RWPE2 (cell line): ENCODE measurements at places on chromosomes 7 and 10.

- no peaks in the 10 kb centered on the region for H3K4me1 ChIP-seq
- H3K27me3 ChIP-seq = no peaks in the 10 kb centered on the region
- DNase-seq = no peak
- H3K36me3 ChIP-seq = no peaks in the 10 kb centered on the region
- H3K27ac ChIP-seq = no peak overlapping the region
These were observed 131.3 kb downstream of the FANK1 start for GRCh38 chr10:126027692-126028091.

GRCh38 chr7:15504351-15504750 lies 57.5 kb downstream of the AGMO start:
- no peaks in the 10 kb centered on the region for H3K4me1 ChIP-seq
- DNase-seq = no peak
- H3K4me3 ChIP-seq = no peak overlapping the region

DNA sequence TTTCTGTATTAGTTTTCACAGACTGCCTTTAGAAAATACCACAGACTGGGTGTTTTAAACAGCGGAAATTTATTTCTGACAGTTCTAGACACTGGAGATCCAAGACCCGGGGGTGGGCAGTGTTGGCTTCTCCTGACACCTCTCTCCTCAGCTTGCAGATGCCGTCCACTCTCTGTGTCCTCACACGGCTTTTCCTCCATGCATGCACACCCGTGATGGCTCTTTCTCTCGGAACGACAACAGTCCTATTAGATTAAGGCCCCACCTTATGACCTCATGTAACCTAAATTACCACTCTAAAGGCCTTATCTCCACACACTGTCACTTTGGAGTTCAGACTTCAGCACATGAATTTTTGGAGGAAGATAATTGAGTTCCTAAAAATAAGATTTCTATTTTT lies 142.9 kb upstream of the VWC2 start:
- H3K4me3 ChIP-seq = no peak overlapping the region
- no peaks in the 10 kb centered on the region for H3K36me3 ChIP-seq
- no peak overlapping the region for H3K27ac ChIP-seq
- H3K27me3 ChIP-seq = no peaks in the 10 kb centered on the region
- DNase-seq = no peak
- H3K4me1 ChIP-seq = no peaks in the 10 kb centered on the region

DNA sequence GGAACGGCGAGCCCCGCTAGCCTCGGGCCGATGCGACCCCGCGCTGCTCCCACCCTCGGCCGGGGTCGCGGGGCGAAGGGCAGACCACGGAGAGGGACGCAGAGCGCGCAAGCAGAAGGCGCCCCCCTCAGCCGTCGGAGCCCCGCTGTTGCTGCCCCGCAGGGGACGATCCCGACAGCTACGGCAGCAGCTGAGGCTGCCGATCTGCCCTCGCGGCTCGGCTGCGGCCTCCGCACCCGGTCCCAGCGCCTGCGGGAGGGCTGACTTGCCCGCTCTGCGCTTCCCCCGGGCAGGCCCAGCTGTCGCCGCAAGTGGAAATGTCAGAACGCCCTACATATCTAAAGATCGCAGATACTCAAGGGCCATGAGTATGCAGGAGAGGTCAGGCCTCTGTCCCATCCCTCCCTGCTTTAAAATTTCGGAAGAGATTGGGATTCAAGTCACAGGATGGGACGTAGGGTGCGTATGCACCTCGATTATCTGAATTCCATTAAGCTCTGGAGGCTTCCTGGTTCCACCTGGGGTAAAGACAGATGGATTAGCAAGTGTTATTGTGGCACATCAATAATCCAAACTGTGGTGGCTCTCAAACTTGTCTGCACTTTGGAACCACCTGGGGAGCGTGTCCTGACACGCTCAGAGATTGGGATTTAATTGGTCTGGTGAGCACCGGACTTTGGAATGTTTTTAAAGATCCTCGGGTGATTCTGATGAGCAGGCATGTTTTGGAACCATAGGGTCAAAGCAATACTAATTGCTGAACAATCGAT lies at the start of gene CRPPA:
CRPPA (minus strand) TSS at position 206 of the 770 bp plus-strand sequence. CDS start 216 bp downstream, outside the sequence.
- peak within 1 kb of the TSS; percentile 37 for H3K4me3 ChIP-seq
- peak; percentile 59 for DNase-seq
- H3K27ac ChIP-seq = peak within 1 kb of the TSS; percentile 82
- no peaks in the 10 kb centered on the region for H3K36me3 ChIP-seq
- peaks cover 15% of the 10 kb centered on the region for H3K4me1 ChIP-seq
- H3K27me3 ChIP-seq = no peaks in the 10 kb centered on the region

DNA sequence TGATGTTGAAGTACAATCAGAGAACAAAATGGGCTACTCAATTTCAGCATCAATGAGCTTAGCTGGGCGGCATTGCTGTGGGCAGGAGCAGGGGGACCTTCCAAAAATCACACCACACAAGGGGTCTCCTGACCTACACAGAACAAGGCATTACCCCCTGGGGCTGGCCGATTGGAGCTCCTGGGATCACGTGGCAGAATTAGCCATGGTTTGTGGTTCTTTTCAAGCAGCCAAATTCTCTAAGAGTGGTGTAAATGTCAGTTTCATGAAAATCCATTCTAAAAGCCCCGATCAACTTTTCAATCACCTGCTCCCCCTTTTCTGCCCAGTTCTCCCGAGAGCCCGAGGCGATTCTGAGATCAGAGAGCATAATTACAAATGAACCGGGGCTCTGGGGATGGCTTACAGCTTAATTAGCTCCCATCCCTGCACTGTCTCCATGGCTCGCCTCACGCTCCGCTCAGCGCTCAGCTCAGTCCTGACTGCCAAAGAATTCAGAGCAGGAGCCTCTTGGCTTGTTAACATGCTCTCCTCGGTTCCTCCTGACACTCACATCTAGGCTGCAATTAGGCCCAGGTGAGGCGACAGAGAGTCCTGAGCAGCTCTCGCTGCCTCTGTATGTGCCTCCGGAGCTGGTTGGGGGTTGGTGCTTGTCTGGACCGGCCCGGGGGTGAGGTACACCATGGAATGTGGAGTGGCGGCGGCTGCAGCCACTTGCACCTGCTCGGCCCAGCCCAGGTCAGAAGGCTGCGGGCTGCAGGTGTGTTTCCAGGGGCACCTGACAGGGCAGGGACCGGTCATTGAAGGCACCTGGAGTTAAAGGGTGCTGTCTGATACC lies 111.8 kb downstream of the WDR11 start:
- DNase-seq = no peak
- H3K27me3 ChIP-seq = no peaks in the 10 kb centered on the region
- no peak overlapping the region for H3K27ac ChIP-seq
- H3K4me1 ChIP-seq = peaks cover 8% of the 10 kb centered on the region
- no peaks in the 10 kb centered on the region for H3K36me3 ChIP-seq
- H3K4me3 ChIP-seq = no peak overlapping the region

GRCh38 chr7:103065667-103066066 lies 8.9 kb downstream of the FBXL13 start:
- no peak for DNase-seq
- H3K36me3 ChIP-seq = no peaks in the 10 kb centered on the region
- no peak overlapping the region for H3K4me3 ChIP-seq
- no peaks in the 10 kb centered on the region for H3K27me3 ChIP-seq
- no peaks in the 10 kb centered on the region for H3K4me1 ChIP-seq

- peak within 1 kb of the TSS; percentile 96 for H3K27ac ChIP-seq
- DNase-seq = peak; percentile 91
- H3K27me3 ChIP-seq = no peaks in the 10 kb centered on the region
- peaks cover 46% of the 10 kb centered on the region for H3K4me1 ChIP-seq
- H3K36me3 ChIP-seq = peaks cover 42% of the 10 kb centered on the region
- H3K4me3 ChIP-seq = peak within 1 kb of the TSS; percentile 91
These were observed at the start of gene CAV2 for GRCh38 chr7:116499168-116500077. Gene CAV2, plus strand, starts transcription at chr7:116499738. Its CDS starts 44 bp downstream, at chr7:116499782.

DNA sequence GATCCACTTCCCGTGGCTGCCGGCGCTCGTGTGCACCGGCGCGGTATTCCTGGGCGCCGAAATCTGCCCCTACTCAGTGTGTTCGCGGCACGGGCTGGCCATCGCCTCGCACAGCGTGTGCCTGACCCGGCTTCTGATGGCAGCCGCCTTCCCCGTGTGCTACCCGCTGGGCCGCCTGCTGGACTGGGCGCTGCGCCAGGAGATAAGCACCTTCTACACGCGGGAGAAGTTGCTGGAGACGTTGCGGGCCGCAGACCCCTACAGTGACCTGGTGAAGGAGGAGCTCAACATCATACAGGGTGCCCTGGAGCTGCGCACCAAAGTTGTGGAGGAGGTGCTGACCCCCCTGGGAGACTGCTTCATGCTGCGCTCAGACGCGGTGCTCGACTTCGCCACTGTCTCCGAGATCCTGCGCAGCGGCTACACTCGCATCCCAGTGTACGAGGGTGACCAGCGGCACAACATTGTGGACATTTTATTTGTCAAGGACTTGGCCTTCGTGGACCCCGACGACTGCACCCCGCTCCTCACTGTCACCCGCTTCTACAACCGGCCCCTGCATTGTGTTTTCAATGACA lies 1.3 kb downstream of the CNNM1 start:
- no peak overlapping the region for H3K27ac ChIP-seq
- H3K4me1 ChIP-seq = no peaks in the 10 kb centered on the region
- peak overlapping the region; percentile 39 for H3K4me3 ChIP-seq
- peaks cover 16% of the 10 kb centered on the region for H3K27me3 ChIP-seq
- DNase-seq = no peak

GRCh38 chr7:101882005-101882421 lies 64.6 kb downstream of the CUX1 start:
- peak overlapping the region; percentile 98 for H3K27ac ChIP-seq
- H3K36me3 ChIP-seq = no peaks in the 10 kb centered on the region
- H3K27me3 ChIP-seq = no peaks in the 10 kb centered on the region
- H3K4me3 ChIP-seq = no peak overlapping the region
- peaks cover 39% of the 10 kb centered on the region for H3K4me1 ChIP-seq

DNA sequence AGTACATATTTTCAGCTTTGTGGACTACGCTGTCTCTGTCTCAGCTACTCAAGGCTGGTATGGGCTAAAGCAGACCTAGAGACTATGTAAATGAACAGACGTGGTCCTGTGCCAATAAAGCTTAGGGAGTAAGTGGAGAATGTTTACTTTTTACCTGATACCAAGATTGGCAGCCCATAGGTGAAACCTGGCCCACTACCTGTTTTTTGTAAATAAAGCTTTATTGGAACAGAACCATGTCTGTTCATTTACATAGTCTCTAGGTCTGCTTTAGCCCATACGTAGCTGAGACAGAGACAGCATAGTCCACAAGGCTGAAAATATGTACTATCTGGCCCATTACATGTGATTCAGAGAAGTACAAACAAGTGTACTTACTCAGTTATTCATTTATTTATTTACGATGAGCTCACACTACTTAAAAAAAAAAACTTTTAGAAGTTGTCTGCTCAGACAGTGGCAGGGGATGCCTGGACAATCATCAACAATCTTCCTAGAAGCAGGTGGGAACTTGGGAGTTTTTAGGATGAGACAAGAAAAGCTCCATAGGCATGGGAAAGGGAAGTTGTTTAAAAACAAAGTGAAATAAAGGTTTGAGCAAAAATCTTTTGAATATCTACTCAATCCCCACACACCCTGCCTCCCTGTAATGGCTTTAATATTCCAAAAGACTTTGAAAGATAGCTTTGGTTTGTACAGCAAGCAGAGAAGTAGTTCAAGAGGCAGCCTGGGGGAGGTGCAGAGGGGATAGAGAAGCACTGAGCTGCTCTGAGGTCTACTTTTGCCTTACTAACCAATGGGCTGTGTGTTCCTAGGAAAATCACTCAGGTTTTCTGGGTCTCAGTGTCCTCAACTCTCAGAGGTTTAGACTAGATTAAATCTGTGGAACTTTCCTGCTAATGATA lies 114.4 kb upstream of the AFAP1L2 start:
- no peaks in the 10 kb centered on the region for H3K27me3 ChIP-seq
- no peak for DNase-seq
- no peak overlapping the region for H3K4me3 ChIP-seq
- H3K4me1 ChIP-seq = peaks cover 31% of the 10 kb centered on the region
- no peaks in the 10 kb centered on the region for H3K36me3 ChIP-seq

DNA sequence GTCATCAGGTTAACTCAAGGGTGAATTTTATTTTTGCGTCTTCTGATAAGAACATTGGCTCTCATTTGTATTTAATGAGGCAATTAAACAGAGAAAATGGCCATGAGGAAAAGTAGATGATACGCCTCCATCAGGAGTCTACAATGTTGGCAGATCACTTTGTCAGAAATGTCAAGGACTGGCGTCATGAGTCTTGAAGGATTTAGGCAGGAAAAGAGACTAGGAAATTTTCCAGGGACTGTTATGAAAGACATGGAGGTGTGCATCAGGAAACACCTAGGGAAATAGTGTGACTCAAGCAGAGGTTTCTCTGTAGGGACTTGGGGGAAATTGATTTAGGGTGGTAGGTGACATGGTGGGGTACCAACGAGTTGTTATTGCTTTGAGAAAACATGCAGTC lies 53.4 kb upstream of the SLC35B4 start:
- no peak overlapping the region for H3K27ac ChIP-seq
- H3K27me3 ChIP-seq = no peaks in the 10 kb centered on the region
- no peaks in the 10 kb centered on the region for H3K36me3 ChIP-seq
- peaks cover 40% of the 10 kb centered on the region for H3K4me1 ChIP-seq
- no peak for DNase-seq

GRCh38 chr7:139118234-139118804 lies 8.8 kb upstream of the ZC3HAV1 start:
- H3K36me3 ChIP-seq = no peaks in the 10 kb centered on the region
- H3K27ac ChIP-seq = no peak overlapping the region
- H3K27me3 ChIP-seq = no peaks in the 10 kb centered on the region

DNA sequence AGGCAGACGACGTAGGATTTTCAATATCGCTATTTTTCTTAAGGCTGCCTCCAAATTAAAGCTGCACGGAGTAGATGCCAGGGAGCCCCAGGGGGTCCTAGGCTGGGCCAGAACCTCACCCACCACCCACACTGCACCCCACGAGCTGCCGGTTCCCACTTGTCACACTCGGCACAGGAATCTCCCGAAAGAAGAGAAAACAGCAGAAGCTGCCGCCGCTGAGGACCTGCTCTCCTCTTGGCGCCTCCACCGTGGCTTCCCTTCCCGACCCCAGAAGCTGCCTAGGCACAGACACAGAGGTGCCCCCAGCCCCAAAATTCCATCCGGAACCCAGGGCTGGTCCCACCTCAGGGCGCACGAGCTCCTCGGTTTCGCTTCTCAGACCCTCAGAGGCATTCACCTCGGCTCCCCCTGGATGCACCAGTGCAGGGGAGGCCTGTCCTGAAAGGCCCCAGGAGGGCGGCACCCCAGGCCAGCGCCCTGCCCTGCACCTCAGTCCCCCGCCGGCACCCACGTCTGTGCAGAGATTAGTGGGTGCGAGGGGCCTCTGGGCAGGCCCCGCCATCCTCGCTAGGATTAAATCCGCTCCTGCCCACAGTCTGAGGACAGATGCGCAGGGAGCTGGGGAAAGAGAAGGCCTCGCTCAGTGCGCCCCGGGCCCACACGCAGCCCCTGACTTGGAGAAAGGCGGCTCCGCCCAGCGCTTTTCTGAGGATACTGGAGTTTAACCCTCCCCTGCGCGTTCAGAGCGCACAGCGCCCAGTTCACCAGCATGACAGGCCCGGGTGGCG lies 99.2 kb downstream of the PTPRN2 start:
- DNase-seq = no peak
- H3K4me3 ChIP-seq = no peak overlapping the region
- no peak overlapping the region for H3K27ac ChIP-seq
- H3K27me3 ChIP-seq = no peaks in the 10 kb centered on the region
- no peaks in the 10 kb centered on the region for H3K4me1 ChIP-seq

DNA sequence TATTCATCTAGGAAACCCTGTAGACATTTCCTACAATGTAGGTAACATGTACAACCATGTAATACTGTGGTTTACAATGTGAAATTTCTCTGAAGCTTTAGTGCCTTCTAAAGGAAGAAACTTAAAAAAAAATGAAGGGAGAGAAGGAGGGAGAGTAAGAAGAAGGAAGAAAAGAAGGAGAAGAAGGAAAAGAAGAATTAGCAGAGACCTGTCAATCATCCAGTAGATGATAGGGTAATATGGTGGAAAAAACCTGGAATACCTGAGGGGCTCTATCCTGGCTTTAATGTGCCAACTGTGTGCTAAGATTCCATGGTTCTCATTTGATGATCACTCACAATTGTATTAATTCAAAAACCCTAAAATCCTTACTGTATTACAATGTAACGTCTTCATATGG lies 2.6 kb upstream of the LRRN3 start:
- DNase-seq = no peak
- H3K4me1 ChIP-seq = no peaks in the 10 kb centered on the region
- H3K27me3 ChIP-seq = no peaks in the 10 kb centered on the region
- no peak overlapping the region for H3K4me3 ChIP-seq
- H3K36me3 ChIP-seq = no peaks in the 10 kb centered on the region
